ENCODE measurements at places on chromosomes 11 and 22.

DNA sequence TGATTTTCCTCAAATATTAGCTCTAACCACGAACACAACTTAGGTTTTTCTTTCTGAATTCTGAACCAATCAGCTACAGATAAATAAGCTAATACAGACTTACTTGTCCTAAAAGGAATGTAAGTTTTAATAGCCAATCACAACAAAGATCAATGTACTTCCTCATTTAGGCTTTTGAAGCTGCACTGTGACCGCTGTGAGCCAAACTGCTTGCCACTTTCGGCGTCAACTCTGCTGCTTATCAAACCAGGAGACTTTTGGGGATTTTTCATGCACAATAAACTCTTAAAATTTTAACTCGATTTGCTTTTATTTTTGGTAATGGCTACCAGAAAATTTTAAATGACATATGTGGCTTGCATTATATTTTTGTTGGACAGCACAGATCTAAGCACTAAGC, 92.5 kb downstream of the TMPRSS5 start:
- DNase-seq = no peak

DNA sequence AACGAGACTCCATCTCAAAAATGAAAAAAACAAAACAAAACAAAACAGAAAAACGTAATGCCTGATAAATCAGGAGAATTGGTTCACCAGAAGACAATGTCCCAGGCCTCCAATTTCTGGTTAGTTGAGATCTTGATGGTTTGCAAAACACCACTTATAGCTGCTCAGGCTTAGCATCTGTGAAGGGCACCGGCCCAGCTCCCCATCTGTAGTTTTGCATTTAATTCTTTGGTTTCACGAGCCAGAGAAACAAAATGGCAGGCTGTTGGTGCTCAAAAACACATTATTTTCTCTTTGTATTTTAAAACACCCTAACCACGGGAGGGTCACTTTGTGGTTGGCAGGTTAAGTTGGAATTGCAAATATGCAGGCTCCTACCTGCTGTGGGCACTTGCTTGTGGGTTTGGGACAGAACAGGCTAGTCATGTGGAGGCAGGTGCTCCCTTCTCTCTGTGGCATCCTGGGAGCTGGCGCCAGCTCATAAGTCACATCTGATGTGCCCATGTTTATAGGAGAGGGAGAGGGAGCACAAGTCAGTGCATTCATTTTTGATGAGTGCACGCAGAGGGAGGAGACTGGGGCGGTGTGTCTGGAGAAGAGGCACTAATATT, 145.9 kb downstream of the CEP164 start:
- DNase-seq = peak; percentile 42

- DNase-seq = no peak
Measured at GRCh38 chr11:115652496-115652895, 148.3 kb upstream of the CADM1 start.

GRCh38 chr11:92391364-92391763, 166.7 kb downstream of the FAT3 start:
- DNase-seq = no peak

DNA sequence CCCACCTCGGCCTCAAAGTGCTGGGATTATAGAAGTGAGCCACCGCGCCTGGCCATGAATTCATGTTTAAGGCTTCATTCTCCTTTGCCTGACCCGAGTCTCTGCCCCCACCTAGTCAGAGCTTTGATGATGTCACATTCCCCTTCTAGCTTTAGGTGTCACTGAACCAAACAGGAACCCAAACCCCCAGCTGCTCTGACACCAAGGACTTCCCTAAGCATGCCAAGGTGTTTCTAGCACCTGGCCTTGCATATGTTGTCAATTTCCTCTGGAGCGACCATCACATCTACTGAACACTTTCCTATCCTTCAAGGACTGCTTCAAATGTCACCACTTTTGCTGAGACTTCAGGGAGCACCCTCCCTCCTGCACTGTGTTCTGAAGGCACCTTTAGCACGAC, 2.3 kb downstream of the F2 start:
- DNase-seq = no peak

GRCh38 chr11:68532727-68533369, 72.3 kb downstream of the PPP6R3 start:
- peak; percentile 59 for DNase-seq

GRCh38 chr11:2126520-2127085, 12.6 kb downstream of the IGF2 start:
- DNase-seq = no peak

- no peak for DNase-seq
Measured at GRCh38 chr11:32188785-32189184, 97.9 kb downstream of the RCN1 start.

DNA sequence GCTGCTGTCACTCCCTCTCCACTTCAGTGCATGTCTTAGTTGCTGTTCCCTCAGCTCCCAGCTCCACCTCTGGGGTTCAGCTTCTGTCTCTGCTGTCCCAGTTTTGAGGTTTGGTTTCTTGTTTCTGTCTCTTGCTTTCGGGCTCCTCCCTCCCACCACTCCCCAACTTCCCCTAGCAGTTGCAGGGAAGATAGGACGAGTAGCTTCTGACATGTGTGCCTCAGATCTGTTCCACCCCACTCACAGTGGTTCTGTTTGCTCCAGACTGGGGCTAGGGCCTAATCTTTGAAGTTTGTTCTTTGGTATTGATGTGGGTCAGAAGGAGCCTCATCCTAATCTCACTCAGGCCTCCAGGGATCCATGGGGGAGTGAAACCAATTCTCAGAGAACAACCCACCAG, 2.6 kb upstream of the RRM1 start:
- no peak for DNase-seq

- no peak for DNase-seq
Measured at GRCh38 chr11:47854667-47855066, 6.5 kb upstream of the NUP160 start.

DNA sequence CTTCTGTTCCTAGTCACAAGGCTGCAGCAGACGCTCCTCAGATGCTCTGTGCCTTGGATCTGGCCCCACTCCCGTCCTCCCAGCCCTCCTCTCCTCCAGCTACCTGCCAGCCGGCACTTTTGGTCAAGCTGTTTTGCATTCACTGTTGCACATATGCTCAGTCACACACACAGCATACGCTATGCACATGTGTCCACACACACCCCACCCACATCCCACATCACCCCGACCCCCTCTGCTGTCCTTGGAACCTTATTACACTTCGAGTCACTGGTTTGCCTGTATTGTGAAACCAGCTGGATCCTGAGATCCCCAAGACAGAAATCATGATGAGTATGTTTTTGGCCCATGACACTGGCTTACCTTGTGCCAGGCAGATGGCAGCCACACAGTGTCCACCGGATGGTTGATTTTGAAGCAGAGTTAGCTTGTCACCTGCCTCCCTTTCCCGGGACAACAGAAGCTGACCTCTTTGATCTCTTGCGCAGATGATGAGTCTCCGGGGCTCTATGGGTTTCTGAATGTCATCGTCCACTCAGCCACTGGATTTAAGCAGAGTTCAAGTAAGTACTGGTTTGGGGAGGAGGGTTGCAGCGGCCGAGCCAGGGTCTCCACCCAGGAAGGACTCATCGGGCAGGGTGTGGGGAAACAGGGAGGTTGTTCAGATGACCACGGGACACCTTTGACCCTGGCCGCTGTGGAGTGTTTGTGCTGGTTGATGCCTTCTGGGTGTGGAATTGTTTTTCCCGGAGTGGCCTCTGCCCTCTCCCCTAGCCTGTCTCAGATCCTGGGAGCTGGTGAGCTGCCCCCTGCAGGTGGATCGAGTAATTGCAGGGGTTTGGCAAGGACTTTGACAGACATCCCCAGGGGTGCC, 109.8 kb downstream of the BCR start:
- DNase-seq = no peak

DNA sequence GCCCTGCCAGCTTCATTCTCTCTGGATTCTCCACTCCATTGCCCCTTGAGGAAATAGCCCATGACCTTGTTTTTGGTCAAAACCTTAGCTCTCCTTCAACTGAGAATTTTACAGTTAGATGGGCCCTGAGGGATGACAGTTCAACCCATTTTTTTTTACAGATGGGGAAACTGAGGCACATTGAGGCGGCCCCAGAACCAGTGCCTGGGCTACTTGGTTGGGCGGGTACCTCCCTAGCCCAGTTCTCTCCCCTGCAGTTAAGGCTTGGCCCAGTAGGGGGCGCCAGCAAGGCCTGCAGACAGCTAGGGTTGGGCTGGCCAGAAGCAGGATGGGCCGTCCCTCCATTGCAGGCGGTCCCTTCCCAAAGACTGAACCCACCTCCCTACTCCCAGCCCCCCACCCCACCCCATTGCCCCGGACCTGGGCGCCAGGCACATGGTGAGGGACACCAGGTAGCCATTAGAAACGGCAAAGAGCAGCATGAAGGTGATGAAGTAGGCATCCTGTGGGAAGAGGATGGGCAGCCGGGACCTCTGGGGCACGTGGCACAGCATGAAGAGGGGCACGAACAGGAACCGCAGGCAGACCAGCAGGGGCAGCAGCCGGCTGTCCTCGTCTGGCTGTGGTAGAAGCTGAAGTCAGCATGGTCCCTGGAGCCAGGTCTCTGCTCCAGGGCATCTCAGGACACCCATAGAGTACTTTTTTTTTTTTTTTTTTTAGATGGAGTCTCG, 7.6 kb downstream of the SLC29A2 start:
- no peak for DNase-seq

DNA sequence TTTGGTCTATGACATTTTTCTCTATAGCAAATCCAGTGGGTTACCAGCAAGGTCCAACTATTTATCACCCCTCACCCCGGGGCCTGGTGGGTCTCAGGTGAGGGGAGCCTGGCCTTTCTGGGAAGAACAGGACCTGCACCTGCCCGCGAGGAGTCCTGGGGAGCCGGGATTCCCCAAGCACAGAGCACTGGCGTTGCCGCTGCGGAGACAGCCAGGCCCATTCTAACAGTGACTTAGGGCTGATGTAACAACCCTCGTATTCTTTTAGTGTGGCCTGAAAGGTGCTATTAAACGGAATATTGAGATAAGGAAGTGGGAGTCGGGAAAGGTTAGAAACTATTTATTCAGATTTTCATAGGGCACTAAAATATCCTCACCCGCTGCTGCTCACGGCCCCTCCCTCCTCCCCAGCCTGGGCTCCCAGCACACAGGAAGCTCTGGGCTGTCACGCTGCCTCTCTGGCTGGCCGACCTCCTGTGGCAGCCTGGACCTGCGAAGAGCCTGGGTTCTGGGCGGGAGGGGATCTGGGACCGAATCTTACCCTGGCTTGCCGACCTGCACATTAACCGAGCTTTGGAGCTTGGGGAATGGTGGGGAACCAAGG, 141.2 kb downstream of the MIAT start:
- no peak for DNase-seq

- DNase-seq = no peak
Measured at GRCh38 chr11:29095821-29096220, 921.0 kb downstream of the KCNA4 start.

GRCh38 chr22:44898236-44898635, 111.6 kb downstream of the PHF21B start:
- DNase-seq = no peak

- no peak for DNase-seq
Measured at GRCh38 chr11:63853476-63853875, 14.6 kb downstream of the MARK2 start.

GRCh38 chr22:21759646-21760376, 24.2 kb upstream of the YPEL1 start:
- no peak for DNase-seq

- no peak for DNase-seq
Measured at GRCh38 chr22:35301372-35301874, 1.7 kb downstream of the TOM1 start.

GRCh38 chr11:73213196-73214143, 4.6 kb upstream of the P2RY2 start:
- no peak for DNase-seq

DNA sequence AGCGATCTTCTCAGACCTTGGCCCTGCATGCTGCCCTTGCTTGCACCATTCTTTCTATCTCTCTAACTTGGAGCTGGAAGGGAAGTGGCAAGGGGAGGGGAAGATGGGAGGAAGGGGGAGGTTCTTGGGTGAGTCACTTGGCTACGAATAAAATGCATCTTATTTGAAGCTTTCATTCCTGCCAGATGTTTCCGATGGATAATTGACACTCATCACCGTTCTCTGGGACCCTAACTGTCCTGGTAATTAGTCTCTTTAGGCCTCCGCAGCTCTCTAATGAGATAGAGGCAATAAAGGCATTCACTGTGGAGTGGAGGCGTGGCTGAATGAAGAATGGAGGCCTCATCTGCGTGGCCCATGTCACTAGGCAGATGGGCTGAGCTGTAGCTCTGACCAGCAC, 960.1 kb downstream of the NTM start:
- no peak for DNase-seq

- DNase-seq = no peak
Measured at GRCh38 chr22:25953276-25953675, 211.3 kb downstream of the MYO18B start.

DNA sequence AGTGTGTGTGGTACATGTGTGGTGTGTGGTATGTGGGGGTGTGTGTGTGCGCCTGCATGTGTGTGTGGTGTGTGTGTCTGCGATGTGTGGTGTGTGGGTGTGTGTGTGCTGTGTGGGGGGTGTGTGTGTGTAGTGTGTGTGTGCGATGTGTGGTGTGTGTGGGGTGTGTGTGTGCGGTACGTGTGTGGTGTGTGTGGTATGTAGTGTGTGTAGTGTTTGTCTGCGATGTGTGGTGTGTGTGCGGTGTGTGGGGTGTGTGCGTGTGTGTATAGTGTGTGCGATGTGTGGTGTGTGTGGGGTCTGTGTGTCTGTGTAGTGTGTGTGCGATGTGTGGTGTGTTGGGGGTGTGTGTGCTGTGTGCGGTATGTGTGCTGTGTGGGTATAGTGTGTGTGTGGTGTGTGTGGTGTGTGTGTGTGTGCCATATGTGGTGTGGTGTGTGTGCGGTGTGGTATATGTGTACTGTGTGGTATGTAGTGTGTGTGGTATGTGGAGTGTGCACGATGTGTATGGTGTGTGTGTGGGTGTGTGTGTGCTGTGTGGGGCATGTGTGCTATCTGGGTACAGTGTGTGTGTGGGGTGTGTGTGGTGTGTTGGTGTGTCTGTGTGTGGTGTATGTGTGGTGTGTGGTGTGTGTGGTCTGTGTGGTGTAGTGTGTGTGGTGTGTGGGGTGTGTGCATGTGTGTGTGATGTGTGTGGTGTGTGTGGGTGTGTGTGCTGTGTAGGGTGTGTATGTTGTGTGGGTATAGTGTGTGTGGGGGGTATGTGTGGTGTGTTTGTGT, 5.7 kb upstream of the PPP6R2 start:
- DNase-seq = no peak

DNA sequence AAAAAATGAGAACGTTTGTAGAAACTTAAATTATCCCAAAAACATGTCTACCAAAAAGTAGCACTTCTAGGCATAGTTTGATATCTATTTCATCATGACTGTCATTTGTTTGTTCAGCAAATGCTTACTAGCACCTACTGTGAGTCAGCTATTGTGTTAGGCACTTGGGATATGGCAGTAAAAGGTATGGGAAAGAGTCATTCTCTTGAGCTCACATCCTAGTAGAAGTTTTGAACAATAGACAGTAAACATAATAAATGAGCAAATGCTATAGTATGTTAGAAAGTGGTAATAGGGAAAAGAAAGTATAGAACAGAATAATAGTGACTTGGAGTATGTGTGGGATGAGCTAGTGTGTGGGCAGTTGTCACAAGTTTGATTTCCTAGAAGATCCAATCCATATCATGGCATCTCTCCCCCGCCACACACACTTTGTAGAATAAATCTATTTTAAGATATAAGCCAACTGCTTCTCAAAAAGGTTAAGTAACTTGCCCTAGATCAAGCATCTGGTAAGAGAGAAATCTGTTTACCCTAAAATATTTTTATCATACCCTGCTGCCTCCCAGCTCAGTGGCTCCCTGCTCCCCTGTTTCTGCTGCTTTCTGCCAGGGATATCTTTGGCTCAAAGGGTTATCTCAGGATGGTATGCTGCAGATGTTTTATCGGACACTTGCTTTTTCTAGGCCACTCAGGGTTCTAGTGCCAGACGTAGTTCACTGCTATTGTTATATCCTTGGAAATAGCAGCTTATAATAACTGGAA, 129.7 kb downstream of the NCAM1 start:
- DNase-seq = no peak

All from LNCaP clone FGC (cell line).